Pancreas (tissue), 10 donors: ENCODE measurements at places on chromosomes 13 and 19. TPM values are rescaled to one million over a fixed set of nuclear protein-coding genes. Genes with fewer than 3 reads are reported as not detected.
A peak's percentile ranks its signal among the peaks of the same experiment; 100 is the strongest.

DNA sequence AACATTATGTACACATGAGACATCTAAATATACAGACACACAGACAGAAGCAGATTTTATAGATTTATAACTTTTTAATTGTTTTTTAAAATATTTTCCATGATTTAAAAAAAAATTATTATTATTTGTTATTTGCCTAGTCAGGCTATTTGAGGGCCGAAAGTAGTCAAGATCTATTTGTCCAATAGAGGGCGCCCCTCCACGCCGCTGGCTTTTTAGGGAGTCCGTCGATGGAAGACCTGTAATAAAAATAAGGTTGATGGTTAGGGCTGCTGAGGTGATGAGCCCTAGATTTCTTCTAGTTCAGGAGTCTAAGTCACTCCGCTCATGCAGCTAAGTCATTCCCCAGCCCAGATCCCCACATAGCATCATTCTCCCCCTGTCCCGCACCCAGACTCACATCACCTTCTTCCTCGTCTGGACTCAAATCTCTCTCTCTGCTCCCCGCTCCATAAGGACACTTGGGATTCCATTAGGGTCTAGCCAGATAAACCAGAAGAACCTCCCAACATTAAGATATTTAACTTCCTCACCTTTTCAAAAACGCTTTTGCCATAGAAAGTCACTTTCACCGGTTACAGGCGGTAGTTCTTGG, 33.9 kb upstream of the CEACAM21 start:
- no peak for DNase-seq

DNA sequence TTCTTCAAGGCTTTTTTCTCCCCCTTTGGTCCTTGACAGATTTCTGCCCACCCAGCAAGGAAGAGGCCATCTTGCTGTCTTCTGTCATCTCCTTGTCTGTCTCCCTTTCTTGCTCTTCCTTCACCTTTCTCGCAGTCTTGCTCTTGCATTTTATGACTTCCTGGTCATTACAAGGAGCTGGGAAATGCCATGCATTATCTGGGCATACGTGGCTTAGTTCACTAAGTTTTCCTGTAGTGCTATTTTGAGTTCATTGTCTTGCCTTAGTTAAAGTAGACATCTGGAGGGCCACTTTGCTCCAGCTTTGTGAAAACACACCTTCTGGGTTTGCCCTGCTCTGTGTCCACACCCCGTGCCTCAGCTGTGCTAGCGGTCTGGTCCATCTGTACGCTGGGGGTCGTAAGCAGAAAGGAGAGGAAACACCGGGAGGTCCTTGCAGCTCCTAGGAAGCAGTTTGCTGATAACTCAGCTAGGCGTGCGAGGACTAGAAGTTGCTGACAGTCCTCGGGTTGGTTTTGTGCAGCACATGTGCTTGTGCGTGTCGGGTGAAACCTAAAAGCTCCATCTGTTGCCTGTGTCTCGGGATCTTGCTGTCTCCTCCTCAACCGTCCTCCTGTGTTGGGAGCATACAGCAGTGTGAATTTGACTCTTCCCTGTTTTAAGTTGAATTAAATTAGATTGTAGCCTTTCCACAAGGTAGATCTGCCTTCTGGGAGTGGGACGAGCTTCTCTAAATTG, 59.4 kb downstream of the ARHGEF7 start:
- DNase-seq, result no peak

- no peak for DNase-seq
Observed at GRCh38 chr13:78152415-78152814, 233.8 kb upstream of the EDNRB start.

- no peak for DNase-seq
Observed at GRCh38 chr13:80161219-80161618, 179.7 kb downstream of the SPRY2 start.

- no peak for DNase-seq
Observed at GRCh38 chr19:16001481-16002312, 52.9 kb downstream of the OR10H4 start.

DNA sequence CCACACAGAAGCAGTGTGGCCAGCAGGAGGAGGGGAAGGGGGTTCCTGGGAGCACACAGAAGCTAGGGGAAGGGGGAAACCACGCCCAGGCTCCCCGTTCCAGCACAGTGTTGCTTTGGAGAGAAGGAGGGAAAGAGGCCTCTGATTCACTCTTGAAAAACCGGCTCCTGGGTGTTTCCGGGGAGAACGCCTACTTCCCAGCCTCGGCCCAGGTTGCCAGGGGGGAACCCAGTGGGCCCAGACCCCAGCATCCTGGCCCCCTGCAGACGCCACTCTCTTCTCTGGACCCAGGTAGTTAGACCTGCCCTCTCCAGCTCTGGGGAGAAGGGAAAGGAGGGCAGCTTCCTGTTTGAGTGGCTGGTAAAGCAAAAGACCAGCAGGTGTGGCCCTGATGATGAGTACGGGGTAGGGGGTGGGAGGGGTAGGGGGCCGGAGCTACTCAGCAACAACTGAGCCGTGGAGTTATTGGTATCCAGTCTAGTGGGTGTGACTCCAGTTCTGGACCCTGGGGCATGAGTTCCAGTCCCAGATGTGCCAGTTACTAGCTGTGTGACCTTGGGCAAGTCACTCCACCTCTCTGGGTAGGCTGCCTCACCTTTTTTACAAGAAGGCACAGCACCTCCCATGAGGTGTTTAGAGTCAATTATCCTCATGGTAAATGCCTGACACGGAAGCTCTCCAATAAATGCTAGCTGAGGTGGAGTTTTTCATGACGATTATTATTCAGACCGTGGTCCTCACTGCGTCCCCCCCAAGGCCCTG, 836 bp downstream of the GIPC1 start:
- DNase-seq, result no peak

Gene APLP1
- total RNA-seq, result 71.8 TPM

- no peak for DNase-seq
Observed at GRCh38 chr19:14837391-14837790, 2.4 kb upstream of the OR7A5 start.

GRCh38 chr13:112118451-112119064, 51.6 kb downstream of the SOX1 start:
- no peak for DNase-seq

DNA sequence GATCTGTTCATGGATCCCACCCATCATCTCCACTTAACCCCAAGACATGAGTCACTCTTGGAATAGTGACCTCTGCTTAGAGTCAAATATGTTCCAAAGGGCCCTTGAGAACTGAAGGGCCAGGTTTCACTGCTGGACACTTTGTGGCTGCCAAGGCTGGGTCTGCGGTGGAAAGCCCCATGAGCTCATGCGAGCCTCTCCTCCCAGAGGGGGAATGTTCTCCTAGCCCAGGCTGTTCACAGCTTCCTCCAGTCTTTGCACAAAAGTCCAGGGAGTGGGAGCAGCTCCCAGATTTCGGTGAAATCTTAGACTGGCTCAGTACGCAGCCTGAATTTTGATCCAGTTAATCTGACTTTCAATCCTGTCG, 732 bp upstream of the DCLK1 start:
- peak; percentile 57 for DNase-seq

Gene NOVA2
- total RNA-seq, result 1.2 TPM

Gene PAN3
- total RNA-seq, result 15.3 TPM

Gene PRTN3
- total RNA-seq, result 0.24 TPM

DNA sequence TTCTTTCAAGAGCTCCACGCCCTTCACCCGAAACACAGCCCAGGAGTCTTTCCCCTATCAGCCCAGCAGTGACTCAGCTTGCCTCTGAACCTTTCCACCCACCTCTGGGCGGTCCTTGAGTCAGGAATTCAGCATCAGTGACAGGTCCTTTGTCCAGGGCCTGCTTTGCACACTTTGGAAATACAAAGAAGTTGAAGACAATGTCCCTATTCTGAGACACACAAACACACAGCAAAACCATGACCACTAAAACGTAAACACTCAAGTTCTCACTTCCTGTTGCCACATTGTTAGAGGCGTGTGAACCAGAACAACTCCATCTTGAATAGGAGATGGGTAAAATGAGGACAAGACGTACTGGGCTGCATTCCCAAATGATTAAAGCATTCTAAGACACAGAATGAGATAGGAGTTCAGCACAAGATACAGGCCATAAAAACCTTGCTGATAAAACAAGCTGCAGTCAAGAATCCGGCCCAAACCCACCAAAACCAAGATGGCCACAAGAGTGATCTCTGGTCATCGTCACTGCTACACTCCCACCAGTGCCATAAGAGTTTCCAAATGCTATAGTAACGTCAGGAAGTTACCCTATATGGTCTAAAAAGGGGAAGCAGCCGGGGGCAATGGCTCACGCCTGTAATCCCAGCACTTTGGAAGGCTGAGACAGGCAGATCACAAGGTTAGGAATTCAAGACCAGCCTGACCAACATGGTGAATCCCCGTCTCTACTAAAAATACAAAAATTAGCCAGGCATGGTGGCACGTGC, 49.2 kb upstream of the ATP12A start:
- no peak for DNase-seq

Gene ZNF730
- total RNA-seq, result 0.32 TPM

GRCh38 chr19:40335855-40336600, 12.2 kb downstream of the C19orf47 start:
- DNase-seq, result no peak

- no peak for DNase-seq
Observed at GRCh38 chr13:50074843-50075242, 59.6 kb downstream of the KCNRG start.

DNA sequence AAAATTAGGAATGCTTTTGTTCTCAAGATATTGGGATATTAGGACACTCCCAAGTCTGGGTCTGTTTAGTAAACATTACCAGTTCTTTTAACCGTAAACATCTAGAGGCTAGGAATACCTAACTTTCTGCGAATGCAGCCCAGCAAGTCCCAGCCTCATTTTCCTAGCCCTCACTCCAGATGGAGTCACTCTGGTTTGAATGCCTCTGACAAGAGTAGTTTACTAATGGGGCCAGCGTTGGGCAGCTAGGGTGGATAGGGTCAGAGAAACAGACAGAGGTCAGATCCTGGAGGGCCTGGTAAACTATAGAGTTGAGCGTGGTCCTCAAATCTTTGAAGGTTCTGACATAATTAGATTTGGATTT, 53.6 kb downstream of the WDFY2 start:
- DNase-seq, result no peak

Gene GRIK5
- total RNA-seq, result 3.5 TPM

DNA sequence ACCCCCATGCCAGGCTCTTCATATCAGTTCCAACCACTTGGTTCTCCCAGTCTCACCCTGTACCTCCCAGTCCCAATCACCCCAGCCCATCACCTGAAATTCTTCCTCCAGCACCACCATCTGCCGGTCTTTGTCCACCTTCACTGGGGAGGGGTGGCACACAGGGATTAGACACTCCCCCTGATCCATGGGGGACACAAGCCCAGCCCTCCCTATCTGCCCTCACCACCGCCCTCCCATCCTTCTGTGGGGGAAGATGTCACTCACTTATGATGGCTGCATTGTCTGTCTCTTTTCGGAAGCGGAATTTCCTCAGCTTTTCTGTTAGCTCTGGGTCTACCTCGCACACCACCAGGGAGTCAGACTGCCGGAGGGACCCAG, 685 bp downstream of the GMFG start:
- DNase-seq, result no peak

Gene LILRA5
- 0.69 TPM for total RNA-seq

Gene FGF21
- not detected for total RNA-seq

DNA sequence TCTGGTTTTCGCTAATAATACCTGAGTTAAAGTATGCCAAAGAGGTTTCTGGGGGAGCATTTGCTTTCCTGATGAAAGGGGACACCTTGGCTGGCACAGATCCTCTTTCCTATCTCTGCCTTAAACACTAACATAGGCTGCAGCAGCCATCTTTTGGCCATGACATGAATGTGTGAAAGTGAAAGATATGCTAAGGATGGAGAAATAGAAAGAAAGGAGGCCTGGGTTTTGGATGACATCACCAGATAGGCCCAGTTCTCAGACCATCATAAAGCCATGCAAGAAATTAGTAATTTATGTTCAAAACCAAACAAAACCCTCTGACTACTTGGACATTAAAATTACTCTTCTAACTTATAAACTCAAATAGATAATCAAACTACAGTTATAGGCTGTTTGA, 279.7 kb downstream of the COG6 start:
- DNase-seq, result no peak

Gene CRX
- not detected for total RNA-seq

GRCh38 chr19:34979819-34980640, 16.0 kb upstream of the ZNF792 start:
- no peak for DNase-seq

DNA sequence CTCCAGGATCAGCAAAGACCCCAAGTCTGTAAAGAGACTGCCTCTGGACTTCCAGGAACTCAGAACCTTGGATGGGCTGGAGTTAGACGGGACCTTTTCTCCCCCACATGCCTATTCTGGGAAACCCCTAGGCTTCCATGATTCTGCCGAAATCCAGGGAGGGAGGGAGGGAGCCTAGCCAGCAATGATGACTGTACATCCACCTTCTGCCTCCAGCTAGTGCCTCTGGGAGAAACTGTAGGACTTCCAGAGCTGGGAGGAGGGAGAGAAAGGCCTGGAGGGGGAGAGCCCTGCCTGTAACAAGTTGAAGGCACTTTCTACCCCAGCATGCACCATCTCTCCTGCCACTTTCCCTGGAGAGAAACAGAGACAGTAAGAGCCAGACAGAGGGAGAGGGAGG, 6.0 kb upstream of the HAS1 start:
- DNase-seq, result no peak

DNA sequence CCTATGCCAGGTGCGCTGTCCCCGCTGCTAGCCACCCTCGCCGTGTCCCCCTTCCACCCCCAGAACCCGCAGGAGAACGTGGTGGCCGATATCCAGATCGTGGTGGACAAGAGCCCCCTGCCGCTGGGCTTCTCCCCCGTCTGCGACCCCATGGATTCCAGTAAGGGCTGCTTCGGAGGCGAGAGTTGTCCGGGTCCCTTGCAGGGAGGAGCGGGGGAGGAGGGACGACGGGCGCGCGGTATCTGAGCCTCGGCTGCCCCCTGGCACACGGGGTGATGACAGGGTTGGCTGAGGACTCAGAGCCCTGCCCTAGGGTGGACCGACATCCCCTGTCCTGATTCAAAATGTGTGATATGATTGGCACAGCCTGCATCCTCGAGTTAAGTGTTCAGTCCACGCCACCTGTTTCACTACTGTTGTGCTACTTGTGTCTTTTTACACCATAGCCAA, 653 bp downstream of the MVB12A start:
- no peak for DNase-seq

DNA sequence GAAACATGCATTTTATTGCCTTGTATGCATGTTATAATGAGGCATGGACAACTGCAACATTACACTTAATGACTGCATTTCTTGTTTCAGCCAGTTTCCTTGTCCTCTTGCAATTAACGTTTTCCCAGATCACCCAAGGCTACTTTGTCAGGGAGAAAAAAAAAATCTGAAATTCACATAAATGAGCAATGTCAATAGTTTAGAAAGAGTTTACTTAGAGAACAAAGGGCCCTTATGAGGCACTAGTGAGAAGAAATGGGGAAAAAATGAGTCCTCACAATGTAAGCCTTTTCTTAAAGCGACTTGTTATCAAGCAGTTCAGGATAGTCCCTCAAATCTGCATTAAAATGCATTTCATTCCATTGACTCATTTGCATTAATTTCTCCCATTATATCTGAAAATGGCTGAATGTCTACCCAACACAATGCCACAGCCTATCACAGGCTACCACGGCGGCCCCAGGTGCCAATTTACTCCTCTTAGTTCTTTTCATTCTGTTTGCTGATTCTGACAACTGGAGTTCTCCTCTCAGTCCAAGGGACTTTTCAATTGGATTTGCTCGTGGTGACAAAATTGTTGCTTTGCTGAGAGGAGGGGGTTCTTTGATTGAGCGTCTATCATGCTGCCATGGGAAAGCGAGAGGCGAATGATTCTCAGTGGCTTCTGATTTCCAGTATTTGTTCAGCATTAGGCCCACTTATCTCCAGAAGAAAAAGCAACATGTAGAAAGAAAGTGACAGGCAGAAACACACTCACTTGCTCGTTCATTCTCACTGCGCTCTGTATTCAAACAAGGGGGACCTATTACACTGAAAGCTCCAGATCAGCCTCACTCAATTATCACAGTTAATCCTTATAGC, 107.1 kb downstream of the DACH1 start:
- no peak for DNase-seq
